Activated T-cell treated with anti-CD3 and anti-CD28 coated beads, Interleukin-2, amount 50 U/mL, for 72 hours (primary cell): ENCODE measurements at places on chromosomes 3 and 15. TPM values are rescaled to one million over a fixed set of nuclear protein-coding genes. Genes with fewer than 3 reads are reported as not detected.

- no peak for DNase-seq
These were observed 158.6 kb downstream of the UACA start for GRCh38 chr15:70604666-70605315.

- DNase-seq: no peak
These were observed 617 bp upstream of the HPS3 start for GRCh38 chr3:149128821-149129220.

TM4SF18 gene
- not detected for total RNA-seq

DNA sequence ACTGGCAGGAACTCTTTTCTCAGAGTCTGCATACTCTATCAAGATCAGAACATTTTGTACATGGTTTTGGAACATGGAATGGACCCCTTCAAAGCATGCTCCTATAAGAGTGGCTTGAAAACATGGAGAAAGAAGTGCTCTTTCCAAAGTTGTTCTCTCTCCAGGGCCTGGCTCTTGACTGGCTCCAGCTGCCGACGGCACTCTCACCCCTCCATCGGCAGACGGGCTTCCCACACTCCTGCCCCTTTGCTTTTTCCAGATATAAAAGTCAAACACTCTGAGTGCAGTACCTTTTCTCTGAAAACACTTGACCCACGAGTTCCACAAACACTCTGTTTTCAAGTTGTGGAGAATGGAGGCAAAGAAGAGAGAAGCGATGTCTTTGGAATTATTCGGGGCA lies 72.5 kb upstream of the ONECUT1 start:
- DNase-seq: no peak
